AML-193 (cell line): ENCODE measurements at places on chromosomes 12 and 14.

GRCh38 chr12:50016501-50017475 is 8.5 kb downstream of the RACGAP1 start:
- DNase-seq: no peak

DNA sequence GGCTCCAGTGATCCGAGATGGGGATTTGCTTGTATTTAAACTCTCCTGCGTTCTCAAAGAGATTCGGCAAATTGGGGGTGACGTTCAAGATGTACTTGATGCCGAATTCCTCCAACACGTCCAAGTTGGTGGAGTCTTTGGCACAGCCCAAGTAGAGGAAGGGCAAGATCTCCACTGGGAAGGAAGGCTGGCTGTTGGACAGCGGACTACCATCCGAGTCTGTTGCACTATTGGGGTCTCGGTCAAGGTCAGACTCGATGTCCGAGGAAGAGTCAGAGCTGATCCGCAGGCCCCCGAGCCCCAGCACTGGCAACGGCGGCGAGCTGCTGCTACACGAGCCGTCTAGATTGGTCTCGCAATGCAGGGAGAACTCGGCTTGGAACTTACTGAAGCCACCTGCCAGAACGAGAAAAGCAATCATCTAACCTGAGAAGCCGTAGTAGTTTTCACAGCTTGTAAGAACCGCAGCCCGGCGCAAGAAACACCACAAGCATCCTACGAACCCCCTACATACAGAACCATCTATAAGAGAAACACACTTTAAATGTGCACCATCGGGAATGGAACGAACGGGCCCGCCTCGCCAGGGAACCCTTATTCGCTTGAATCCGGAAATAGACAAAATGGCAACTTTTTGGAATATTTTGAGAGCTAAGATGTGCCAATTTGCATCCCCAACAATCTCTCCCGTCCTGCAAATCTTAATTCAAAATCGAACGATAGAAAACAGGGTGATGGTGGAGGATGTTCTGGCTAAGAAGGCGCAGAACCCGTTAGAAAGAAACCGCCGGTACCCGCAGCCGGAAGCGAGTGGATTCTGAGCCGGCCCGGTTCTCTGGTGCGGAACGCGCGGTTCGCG is 1.4 kb downstream of the DUSP6 start:
- DNase-seq: no peak

- no peak for DNase-seq
Observed at GRCh38 chr12:66074561-66074960, 56.0 kb downstream of the LLPH start.

DNA sequence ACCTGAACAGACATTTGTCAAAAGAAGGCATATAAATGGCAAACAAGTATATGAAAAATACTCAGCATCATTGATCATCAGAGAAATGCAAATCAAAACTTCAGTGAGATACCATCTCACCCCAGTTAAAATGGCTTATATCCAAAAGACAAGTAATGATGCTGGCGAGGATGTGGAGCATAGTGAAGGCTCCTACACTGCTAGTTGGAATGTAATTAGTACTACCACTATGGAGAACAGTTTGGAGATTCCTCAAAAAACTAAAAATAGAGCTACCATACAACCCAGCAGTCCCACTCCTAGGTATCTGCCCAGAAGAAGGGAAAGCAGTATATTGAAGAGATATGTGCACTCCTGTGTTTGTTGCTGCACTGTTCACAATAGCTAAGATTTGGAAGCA is 146.1 kb downstream of the TGFB3 start:
- no peak for DNase-seq

DNA sequence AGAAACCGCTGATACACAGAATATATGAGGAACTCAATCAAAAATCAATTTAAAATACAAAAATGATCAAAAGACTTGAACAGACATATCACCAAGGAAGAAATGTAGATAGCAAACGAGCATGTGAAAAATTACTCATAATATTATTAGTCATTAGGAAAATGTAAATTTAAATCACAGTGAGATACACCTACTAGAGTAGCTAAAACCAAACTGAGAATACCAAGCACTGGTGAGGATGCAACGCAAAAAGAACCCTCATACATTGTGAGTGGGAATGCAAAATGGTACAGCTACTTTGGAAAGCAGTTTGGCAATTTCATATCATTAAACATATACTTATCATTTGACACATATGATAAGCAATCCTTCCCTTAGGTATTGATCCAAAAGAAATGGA is 101.1 kb upstream of the ST8SIA1 start:
- DNase-seq: no peak

DNA sequence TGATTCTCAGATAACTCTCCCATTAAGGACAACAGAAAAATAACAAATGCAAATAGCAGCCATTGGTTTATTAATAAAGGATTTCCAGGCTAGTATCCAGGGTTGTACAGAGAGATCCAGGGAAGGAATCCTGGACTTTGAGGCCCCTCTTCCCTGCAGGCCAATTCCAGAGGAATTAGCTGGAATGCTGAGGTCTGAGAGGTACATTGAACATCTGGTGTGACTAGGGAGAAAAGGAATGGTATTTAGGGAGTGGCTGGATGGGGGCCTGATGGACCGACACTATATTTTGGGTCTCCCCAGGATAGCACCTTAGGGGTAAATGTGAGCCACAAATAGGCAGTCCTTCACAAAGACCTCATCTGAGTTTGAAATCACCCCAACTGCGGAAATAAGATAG is 924.5 kb downstream of the AACS start:
- no peak for DNase-seq

- DNase-seq: no peak
Observed at GRCh38 chr14:94771906-94772490, 2.1 kb upstream of the GSC start.

- no peak for DNase-seq
Observed at GRCh38 chr14:32074887-32075572, 2.1 kb upstream of the ARHGAP5 start.
